ENCODE measurements at places on chromosomes 11 and 22.

DNA sequence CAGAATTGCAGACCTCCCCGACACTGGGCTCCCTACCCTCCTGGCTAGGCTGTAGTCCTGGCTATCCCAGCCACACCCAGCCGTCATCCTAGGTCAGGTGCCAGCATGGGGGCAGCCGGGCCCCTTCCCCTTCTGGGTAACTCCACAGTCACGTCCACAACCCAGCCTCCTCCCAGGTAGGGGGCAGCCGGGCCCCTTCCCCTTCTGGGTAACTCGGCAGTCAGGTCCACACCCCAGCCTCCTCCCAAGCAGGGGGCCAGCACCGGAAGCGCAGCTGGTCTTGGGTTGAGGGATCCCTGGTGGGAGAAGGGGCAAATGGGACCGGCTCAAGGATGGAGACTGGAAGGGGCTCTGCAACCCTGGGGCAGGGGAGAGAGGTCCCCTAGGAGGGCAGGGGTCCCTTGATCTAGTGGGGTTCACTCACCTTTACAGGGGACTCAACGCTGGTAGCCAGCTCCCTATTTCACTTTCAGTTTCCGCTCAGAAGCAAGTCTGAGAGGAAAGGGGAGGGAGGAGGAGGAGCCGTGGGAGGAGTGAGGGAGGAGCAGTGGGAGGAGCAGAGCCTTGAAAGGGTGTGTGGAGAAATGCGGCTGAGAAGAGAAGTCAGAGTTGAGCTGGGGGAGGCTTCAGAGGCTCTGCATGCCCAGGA is at the start of gene TRIM21:
Gene TRIM21 (minus strand): TSS at position 494 of the 649 bp plus-strand sequence. CDS start 3,293 bp downstream, outside the sequence.
- DNase-seq, result peak; percentile 82

DNA sequence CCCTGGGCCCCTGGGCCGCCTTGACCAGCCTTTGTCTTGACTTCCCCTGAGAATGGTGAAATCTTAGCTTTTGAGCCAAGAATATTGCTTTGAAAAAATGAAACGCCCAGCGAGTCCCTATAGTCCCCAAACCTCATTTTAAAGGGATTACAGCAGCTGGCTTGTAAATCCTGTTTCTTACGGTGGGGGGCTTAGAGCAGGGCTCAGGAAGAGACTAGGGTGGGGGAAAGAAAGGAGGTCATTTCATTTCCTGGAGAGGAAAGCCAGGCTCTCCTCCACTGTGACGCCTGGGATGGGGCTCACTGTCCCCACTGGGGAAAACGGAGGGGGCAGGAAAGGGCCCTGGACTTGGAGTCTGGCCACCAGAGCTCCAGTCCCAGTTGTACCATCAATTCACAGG is 72.2 kb upstream of the ALX4 start:
- no peak for DNase-seq

DNA sequence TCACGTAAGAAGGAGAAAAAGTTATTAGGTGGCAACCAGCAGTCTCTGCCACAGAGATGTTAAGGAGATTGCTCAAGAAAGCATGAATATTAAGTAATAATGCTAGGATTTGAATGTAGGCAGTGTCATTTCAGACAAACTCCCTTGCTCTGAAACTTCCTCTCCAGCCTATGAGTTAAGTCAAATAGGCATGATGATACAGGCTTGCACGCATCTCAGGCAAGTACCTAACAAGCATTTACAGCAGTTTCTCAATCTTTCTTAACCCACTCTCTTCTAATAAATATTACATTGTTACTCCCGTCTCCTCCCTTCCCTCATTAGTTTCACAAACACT is 72.7 kb downstream of the RAB38 start:
- no peak for DNase-seq

DNA sequence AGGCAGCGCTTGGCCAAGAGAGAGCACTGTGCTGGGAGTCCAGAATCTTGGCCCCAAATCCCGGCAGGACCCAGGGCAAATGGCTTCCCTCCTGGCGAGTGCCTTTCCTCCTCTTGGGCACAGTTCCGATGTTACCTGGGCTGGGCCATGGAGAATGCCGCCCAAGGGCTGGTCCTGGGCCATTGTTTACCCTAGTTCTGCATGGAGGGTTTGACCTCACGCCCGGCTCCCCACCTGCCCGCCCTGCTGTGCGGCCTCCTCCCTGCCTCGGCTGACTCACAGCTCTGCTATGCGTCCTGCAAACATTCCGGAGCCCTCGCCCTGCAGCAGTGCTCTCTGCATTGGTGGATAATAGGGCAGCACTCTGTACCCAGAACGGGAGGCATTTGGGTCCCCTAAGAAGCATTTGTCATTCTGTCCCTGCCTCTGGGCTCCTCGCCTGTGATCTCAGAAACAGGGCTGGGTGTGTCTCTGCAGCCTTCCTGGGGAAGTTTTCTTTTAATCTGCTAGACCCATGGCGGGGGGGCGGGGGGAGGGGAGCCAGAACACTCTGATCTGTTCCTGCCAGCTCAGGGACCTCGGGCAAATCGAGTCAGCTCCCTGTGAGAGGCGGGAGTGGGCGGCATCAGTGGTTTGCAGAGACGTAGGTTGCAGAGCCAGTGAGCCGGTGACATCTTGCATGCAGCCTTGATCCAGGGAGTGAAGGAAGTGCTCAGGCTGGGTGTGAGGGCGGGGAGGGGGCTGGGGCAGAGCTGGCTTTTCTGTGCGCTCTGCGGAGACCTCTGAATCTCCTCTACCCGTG is 32.9 kb upstream of the SMIM38 start:
- DNase-seq, result peak; percentile 33

- no peak for DNase-seq
These were observed 1.8 kb downstream of the FJX1 start for GRCh38 chr11:35619855-35620640.

GRCh38 chr11:44408711-44409470 is 99.0 kb upstream of the ALX4 start:
- DNase-seq, result no peak

GRCh38 chr11:2691355-2691761 is 8.4 kb downstream of the KCNQ1OT1 start:
- DNase-seq, result no peak

DNA sequence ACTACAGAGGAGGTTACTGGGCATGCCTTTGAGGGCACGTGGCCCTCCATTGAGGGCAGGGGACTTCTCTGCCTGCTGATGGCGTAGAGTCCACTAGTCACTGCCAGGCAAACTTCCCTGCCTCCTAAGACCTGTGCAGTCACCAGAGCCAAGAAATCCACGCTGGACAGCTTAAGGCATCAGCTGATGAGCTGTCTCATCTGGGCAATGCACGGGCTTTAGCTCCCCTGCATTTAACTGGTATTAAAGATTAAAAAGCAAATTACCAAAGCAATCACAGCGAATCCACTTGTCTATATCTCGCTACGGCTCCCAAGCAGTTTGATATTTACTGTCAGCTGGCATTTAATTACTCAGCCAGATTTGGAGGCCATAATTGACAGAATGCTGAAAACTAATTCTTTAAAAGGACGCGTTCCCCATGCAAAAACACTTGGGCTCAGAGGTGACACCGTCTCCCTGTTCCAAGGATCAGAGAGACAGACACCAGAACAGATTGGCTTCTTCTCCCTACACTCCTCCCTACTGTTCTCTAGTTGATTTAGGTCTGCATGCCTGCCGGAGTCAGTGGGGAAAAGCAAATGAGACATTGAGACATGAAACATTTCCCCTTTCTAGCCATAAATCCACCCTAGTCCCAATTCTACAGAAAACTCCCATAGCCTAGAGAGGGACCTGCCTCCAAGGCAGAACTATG is 68.5 kb downstream of the SPATA19 start:
- DNase-seq, result no peak

DNA sequence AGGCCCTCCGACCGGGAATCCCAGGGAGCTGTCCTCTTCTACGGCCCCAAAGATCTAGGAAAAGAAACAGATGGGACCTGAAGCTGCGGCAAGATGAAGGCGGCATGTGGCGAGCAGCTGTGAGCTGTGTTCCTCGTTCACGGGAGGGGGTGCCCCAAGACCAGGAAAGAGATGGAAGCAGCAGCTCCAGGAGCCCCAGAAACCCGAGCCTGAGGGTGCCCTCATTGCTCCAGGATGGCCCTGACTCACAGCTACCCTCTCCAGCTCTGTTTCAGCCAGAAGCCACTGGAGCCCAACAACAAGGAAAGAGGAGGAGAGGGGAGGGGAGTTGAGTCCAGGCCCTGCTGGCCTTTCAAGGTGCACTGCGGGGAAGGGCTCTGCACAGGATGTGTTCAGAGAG is 23.7 kb upstream of the NAP1L4 start:
- no peak for DNase-seq

DNA sequence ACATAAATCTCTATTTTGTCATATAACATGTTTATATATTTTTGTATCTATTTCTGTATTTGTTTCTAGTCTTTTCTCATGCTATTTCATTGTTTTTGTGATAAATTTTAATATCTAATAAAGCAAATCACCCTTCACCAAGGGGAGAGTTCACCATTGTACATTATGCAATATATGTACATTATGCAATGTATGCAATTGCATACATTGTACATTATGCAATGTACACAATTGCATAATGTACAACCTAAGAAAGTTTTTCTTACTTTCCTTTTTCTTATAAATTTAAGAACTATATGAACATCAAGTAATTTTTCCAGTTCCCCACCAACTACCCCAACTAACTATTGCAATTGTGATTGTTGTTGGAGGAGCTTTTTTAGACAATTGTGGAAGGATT is 44.1 kb upstream of the GLYATL2 start:
- no peak for DNase-seq

DNA sequence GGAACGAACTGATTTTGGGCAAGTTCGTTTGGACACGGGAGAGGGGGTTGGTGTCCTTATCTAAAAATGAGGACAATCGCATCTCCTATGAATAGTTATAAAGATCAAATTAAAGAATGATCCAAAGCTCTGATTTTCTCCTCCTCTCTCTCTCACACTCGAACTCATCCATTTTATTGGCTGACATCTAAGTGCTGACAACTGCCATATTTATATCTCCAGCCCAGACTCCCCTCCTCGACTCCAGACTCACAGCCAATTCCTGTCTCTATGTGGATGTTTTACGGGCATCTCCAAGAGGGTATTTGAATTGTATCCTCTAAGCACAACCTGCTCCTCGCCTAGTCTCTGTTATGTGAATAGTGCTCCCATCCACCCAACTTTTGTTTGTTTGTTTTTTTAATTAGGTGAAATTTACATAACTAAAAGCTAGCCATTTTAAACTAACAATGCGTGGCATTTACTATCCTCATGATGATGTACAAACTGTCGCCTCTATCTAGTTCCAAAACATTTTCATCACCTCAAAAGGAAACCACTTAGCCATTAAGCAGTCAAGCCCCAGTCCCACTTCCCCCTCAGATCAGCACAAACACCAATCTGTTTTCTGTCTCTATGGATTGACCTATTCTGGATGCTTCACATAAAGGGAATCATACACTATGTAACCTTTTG is 4.0 kb downstream of the SYN3 start:
- DNase-seq, result no peak

DNA sequence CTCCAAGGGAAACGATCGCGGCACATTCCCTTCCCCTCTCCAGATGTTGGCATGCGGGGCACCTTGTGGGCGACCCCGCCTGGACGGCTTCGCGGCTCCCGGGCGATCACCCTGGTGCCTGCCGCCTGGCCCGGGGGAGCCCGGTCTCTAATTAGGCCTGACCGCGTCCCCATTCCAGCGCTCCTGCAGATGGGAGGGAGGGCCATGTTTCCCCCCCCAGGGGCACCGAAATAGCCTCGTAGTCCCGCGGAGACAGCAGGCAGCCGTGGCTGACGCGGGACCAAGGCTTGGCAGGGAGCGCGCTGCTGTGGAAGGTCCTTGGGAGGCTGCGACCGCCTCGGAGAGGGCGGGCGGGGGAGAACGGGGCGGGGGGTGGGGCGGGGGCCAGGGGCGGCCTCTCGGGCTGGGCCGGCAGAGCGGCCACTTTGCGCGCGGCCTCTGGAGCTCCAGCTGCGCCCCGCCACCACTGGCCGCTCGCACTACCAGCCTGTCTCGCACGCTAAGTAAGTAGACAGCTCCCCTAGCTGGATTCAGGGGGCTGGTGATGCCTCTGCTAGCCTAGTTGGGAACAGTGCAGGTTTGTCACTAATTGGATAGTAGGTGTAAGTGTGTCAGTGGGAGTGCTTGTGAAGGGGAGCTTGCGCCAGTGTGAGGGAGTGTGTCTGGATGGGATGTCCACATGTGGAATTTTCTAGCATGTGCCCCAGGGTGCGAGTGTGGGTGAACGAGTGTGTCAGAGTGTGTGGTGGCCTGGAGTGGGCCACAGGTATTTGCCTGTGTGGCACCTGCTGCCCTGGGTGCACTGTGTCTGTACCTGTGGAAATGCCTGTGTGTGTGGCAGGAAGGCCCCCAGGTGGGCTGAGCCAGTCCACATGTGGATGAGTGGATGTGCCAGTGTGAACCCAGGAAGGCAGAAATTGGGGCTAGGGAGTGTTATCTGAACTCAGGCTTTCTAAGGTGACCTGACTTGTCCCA is at the start of gene INSC:
Gene INSC (plus strand): TSS at position 423 of the 975 bp plus-strand sequence. CDS start 34,252 bp downstream, outside the sequence.
- no peak for DNase-seq

DNA sequence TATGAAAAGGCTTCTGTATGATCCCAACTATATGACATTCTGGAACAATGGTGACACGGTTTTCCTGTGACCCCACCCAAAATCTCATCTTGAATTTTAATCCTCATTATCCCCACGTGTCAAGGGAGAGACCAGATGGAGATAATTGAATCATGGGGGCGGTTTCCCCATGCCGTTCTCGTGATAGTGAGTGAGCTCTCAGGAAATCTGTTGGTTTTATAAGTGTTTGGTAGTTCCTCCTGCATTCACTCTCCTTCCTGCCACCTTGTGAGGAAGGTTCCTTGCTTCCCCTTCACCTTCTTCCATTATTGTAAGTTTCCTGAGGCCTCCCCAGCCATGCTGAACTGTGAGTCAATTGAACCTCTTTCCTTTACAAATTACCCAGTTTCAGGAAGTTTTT is 53.1 kb upstream of the TSPAN18 start:
- no peak for DNase-seq

- no peak for DNase-seq
These were observed 4.7 kb downstream of the WNT7B start for GRCh38 chr22:45972091-45972888.

DNA sequence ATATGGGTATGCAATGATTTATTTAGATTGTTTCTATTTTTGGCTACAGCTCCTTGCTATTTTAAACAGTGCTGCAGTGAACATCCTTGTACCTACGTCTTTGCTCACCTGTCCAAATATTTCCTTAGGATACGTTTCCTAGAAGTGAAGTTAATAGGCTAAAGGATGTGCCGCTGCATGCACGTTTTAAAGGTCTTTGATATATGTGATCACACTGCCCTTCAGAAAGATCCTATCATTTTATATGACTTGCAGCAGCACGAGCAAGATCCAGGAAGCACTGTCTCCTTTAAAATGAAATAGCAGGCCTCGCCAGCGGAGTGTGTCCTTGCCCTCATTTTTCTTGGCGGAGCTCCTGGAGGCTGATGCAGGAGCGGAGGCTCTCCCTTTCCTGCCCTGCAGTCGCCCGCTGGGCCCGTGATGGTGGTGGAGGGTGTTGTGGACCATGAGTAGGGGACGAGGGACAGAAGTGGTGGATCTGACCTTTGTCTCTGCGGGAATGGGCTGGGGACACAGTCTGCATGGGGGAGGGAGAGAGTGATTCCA is 19.4 kb downstream of the RPS6KA4 start:
- DNase-seq, result no peak

Data from CD4-positive, alpha-beta T cell (primary cell).